ENCODE measurements at places on chromosomes 12 and 14.

- DNase-seq, result peak; percentile 91
These were observed 4.1 kb upstream of the CCND2 start for GRCh38 chr12:4269279-4269991.

DNA sequence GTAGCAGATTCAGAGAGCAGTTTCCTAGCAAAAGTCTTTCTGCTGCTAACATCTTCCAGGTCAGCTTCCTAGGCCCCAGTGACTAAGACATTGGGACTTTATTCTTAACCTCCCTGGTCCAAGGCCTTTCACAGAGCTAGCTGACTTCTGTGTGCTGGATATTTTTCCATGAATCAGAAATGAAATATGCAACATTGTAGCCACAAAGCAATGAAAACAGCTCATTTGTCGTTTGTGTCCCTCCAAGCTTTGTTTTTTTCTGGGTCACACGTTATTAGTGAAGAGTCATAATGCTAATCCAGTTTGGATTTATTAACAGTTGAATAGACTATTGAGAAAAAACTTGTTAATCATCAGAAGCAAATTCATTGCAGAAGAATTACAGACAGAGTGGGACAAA, 82.4 kb downstream of the ARF6 start:
- DNase-seq, result no peak

- no peak for DNase-seq
These were observed 54.6 kb downstream of the NCOR2 start for GRCh38 chr12:124512667-124513296.

DNA sequence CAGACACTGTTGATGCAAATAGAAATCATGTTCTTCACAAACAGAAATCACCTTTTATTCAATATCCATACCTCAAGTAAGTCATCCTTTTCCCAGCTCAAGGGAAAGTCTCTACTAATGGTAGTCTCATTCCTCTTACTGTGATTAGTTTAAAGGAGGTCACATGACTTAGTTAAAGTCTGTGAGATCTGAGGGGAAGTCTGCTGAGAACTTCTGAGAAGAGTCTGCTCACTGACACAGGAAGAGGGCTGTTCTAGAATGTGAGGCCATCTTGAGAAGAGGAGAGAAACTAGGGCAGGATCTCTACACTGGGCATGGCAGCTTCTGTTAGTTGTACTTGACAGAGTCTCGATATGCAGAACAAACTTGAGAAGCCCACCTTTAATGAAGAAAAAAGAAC, 146.8 kb downstream of the C12orf42 start:
- no peak for DNase-seq

DNA sequence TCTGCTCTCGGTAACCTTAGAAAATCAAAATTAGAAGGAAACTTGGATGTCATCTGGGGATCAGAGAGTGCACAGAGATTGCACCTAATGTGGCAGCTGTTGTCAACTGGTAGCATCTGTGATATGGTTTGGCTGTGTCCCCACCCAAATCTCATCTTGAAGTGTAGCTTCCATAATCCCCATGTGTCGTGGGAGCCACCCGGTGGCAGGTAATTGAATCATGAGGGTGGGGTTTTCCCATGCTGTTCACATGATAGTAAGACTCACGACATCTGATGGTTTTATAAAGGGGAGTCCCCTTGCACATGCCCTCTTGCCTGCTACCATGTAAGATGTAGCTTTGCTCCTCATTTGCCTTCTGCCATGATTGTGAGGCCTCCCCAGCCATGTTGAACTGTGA, 127.7 kb upstream of the SRRM4 start:
- peak; percentile 1 for DNase-seq

DNA sequence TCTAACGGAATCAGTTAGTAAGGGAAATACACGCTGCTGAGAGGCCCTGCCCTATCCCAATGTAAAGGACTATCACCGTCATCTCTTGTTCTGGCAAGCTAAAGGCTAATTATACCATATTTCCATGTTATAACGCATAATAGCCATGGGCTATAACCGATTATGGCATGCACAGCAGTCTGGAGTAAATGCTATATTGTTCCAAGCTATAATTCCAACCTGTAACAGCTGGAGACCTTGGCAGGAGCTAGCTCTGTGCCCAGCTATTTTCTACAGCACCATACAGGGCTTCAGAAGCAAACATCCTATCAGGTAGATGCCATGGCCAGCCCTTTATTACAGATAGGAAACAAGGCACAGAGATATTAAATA, 26.3 kb downstream of the SYNE3 start:
- DNase-seq, result no peak

DNA sequence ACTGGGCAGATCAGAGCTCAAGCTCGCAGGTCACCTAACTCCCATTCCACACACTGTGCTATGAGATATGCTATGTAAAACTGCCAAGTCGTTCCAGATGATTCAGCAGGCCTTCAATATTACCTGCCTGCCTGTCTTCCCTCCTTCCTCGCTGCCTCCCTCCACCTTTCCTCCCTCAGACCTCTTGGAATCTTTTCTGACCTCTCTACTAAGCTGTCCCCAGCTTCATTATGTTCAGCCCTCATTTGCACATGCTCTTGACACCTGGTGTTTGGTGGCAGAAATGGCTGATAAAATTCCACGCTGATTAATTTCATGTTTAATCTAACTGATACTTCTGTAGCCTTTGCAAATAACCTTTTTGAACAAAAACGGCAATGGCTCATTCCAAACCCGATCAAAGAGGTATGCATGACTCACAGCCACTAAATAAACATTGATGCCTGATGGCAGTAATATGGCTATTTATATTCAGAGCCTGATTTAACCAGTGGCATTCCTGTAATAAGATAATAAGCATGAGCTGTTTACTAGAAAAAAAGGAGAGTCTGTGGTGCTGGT, 130.8 kb upstream of the EGLN3 start:
- no peak for DNase-seq

GRCh38 chr12:104701756-104702155, 245.0 kb downstream of the CHST11 start:
- DNase-seq, result no peak

DNA sequence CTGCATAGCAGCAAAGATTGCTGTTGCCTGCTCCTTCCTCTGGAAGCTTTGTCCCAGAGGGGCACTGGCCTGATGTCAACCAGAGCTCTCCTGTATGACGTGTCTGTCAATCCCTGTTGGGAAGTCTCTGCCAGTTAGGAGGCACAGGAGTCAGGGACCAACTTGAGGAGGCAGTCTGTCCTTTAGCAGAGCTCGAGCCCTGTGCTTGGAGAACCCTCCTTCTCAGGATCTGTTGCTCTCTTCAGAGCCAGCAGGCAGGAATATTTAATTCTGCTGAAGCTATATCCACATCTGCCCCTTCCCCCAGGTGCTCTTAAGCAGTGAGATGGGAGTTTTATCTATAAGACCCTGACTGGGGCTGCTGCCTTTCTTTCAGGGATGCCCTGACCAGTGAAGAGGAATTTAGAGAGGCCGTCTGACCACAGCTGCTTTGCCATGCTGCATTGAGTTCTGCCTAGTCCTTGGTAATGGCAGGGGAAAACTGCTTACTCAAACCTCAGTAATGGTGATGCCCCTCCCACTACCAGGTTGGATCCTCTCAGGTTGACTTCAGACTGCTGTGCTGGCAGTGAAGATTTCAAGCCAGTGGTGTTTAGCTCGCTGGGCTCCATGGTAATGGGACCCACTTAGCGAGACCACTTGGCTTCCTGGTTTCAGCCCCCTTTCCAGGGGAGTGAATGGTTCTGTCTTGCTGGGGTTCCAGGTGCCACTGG, 218.6 kb upstream of the SLC38A2 start:
- DNase-seq, result no peak

DNA sequence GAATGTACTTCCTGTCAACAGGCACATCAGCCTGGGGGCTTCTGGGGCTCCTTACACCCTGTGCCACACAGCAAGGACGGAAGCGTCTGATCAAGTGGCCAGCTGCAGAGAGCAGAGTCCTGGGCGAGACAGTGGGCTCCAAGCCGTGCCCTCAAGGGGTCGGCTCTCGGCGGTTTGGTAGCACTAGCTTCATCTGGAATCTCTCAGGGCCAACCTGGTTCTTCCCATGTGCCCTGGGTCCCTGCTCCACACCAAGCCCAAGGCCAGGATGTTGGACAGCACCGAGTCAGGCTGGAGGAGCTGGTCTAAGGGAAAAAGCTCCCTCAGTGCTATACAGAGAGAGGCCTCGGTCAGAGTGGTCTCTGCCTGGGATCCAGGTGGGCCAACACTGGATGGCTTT, 20.5 kb downstream of the DIO3 start:
- no peak for DNase-seq

DNA sequence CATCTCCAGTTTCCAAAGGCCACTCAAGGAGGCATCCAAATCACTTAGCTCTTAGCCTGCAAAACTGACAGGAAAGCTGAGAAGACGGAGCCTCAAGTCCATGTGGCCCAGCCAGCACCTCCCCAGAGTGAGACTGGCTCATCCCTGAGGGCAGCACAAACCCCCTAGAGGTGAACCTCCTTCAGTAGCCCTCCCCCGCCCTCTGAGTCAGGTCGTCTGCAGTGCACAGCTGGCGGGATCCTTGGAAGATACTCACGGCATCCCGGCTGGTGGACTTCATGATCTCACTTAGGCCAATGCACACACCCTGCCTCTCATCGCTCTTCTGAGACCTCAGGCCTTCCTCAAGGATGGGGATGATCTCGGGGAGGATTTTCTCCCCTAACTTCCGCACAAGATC, 24.1 kb upstream of the RAB35 start:
- DNase-seq, result no peak

DNA sequence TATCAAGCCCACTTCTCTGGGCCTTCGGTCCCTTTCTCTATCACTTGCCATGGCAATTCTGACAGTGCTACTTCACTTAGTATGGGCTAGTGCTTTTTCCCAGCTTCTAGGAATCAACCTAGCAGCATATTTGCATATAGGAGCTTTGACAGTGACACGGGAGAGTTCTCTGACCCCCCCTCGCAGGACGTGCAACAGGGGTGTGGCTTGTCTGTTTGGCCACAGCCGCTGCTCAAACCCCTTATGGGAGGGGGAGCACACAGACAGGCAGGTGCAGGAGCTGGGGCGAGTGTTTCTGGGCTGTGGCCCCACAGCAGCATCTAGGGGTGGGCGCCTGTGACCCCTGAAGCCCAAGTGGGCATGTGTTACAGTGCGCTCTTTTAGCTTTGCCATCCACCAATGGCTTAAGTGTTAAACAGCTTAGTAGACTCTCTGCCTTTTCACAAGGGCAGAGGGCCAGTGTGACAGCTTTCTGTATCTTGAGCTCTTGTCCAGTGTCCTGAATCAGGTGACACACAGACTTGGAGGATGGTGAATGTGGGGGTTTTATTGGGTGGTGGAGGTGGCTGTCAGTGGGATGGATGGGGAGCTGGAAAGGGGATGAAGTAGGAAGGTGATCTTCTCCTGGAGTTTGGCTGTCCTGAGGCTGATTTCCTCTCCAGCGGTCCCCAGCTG, 229.3 kb downstream of the PCNX1 start:
- no peak for DNase-seq

- DNase-seq, result no peak
These were observed 11.6 kb downstream of the RBM19 start for GRCh38 chr12:113954547-113954946.

DNA sequence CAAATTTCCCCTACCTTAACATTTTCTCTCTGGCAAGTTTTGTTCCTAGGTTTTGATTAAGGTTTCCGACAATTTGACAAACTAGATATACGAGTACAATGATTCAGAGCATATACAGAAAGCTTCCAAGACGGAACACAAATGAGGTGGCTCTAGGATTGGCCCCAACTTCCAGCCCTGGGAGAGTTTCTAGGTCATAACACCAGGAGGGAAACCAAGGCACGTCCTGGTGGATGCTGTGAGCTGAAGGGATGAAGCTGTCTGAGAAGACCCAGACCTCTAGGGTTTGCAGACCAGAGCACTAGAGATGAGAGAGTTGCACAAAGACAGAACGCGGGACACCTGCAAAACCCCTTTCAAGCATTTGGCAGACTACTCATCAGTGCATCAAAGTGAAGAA, 51.5 kb upstream of the CAND1 start:
- no peak for DNase-seq

DNA sequence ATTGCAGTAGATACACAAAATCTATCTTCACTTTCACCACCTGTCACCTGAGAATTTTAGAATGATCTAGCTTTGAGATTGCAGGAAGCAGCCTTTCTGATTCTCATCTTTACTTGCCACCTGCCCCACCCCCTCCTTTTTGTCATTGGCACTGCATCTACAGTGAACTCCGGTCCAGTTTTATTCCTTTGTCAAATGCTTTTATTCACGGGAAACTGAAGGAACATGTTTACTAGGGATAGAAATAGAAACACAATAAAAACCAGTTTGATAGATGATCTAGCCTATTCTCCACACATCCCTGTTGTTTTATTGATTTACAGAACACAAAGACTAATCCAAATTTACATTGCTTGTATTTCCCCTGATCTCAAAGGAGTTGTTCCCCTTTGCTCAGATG, 471.7 kb upstream of the STXBP6 start:
- no peak for DNase-seq

DNA sequence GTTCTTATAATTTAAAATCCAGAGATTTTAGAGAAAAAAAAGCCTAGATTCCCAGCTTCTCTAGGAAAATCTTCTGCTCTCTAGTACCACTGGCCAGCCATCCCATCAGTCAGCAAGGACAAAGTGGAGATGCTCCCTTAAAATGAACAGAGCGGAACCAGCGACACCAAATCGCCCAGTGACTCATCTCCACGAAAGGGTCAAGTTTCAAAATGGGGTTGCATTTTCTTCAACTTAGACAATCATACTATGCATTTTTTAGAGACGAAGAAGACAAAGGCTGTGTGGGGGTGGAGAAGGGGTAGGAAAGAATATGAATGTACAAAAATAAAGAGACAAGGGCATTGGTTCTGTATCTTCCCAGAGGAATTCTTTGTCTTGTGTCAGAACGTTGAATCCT, 212.0 kb downstream of the SLC15A4 start:
- DNase-seq, result no peak

- DNase-seq, result no peak
These were observed 5.1 kb downstream of the MON2 start for GRCh38 chr12:62471734-62472133.

DNA sequence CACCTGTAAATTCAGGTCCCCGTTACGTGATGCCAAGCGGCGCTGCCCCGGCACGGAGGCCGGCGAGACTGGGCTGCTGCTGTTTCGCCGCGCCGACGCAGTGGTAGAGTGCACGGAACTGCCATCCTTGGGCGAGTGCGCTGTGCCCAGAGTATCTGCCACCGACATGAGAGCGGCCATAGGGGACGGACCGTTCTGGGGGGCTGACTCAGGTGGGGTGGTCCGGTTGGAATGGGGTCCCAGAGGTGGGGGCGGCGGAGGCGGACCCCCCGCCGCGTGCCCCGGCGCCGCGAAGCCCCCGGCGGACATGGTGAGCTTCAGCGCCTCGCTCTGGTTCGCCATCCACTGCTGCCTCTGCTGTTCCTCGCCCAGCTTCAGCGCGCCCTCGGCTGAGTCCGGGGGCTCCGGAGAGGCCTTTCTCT, 2.8 kb downstream of the IRF2BPL start:
- DNase-seq, result no peak

- no peak for DNase-seq
These were observed 32.6 kb downstream of the WASHC3 start for GRCh38 chr12:102029141-102029540.

GRCh38 chr12:127822809-127823411, 444.1 kb upstream of the TMEM132C start:
- DNase-seq, result no peak

GRCh38 chr12:42323856-42324255, 2.0 kb downstream of the ZCRB1 start:
- no peak for DNase-seq

GRCh38 chr14:45799511-45799910, 546.5 kb upstream of the MIS18BP1 start:
- no peak for DNase-seq

Measured in activated T-cell treated with anti-CD3 and anti-CD28 coated beads for 48 hours (primary cell).